Sigmoid colon (tissue), 7 donors: ENCODE measurements at places on chromosomes 3 and 15. TPM values are rescaled to one million over a fixed set of nuclear protein-coding genes. Genes with fewer than 3 reads are reported as not detected.

C3orf22 gene
- total RNA-seq = not detected

PDCD10 gene
- 67.0 TPM for total RNA-seq

GABRR3 gene
- not detected for total RNA-seq

U2SURP gene
- total RNA-seq = 68.3 TPM

DNA sequence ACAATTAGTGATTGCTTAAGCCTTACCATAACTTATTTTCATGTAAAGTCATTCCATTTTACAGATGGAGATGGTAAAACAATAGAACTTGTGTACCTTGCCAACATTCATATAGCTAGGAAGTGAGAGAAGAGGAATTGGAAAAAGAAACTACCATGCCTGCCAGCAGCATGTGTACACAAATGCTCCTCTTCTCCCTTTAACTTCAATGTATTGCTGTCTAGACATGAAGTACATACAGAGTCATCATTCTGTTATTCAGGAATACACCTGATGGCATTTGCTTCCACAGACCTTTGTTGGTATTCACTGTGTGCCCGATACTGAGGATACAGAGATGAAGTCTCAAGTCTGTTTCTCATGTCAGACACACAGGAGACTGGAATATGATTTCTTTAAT lies 7.1 kb upstream of the TMEM207 start:
- no peak for DNase-seq

DNA sequence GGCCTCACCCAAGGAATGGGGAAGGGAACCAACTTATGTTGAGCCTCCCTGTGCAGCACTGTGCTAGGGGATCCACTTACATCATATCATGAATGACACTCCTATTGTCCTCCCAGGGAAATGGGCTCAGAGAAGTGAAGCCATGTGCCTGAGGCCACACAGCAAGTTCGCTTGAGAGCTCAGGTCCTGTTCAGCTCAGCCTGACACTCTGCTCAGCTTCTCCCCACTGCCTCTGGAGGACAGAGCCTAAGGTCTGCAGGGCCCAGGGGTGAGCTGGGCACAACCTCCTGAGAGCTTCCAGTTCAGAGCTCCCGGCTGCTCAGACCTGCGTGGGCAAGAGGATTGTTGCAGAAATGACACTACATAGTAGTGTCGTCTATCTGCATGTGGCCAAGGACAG lies 76.0 kb upstream of the SEC13 start:
- no peak for DNase-seq

GRCh38 chr15:46129145-46129544 lies 494.3 kb downstream of the SQOR start:
- DNase-seq = no peak
